ENCODE measurements at places on chromosomes 7 and 10.

DNA sequence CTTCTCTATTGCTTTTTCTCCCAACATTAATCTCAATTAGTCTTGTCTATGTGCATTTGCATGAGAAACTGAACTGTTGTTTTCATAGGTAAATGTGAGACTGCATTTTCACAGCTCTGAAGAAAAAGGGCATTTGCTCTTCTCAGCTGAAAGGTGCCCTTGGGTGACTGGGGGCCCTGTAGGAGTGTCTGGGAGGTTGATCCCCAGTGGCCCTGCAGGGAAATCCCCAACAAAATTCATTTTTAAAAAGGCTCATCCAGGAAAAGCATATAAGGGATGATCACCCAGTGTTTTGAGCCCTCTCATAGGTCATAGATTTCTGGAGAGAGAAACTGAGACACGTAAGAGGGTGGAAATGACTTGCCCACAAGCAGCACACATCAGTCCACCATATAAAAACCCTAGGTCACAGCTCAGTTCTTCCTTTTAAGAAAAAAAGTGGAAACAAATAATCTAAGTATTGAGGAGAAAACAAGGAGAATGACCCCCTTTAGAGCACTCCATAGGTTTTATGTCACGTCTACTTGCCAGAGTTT is 190.3 kb upstream of the AHR start:
- DNase-seq: no peak

GRCh38 chr10:33655165-33655815 is 320.8 kb upstream of the NRP1 start:
- no peak for DNase-seq

- no peak for DNase-seq
Measured at GRCh38 chr10:133230044-133230361, at the start of gene UTF1. Gene UTF1, plus strand, starts transcription at chr10:133230217. Its CDS starts 72 bp downstream, at chr10:133230289.

GRCh38 chr7:21352540-21353387 is 75.1 kb upstream of the SP4 start:
- DNase-seq: no peak

DNA sequence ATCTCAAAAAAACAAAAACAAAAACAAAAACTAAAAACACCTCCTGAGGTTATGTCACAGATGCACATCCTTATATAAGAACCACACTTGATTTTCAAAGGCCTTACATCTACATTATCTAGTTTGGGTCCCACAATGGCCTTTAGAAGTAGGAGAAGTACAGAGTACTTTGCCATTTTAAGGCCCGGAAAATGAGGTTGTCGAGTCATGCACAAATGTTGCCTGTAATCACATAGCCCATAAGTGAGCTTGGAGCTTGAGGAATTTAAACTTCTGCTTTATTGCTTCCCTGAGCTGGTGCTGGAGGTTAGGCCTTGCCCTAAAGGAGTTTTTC is 9.7 kb upstream of the MKRN1 start:
- no peak for DNase-seq

- no peak for DNase-seq
Measured at GRCh38 chr7:158602905-158603772, 15.5 kb upstream of the PTPRN2 start.

GRCh38 chr7:139679731-139680594 is 97.8 kb downstream of the HIPK2 start:
- DNase-seq: no peak

GRCh38 chr7:12889391-12889790 is 202.0 kb downstream of the ARL4A start:
- DNase-seq: no peak

DNA sequence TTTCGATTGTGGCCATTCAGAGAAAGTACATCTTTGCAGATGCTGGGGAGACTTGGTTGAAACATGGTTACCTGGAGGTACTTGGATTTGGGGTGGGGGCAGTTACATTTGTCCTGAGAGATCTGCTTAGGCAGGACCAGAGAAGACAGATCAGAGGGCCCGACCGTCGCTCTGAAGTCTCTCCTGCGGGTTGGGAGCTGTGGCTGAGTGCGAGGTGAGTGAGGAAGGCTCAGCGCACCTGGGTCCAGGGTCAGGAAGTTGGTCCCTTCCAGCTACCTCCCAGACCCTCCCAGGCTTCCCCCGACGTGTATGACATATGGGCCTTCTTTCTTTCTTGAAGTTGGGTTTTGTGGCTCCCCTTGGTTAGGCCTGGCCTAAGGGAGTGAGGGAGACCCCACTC is 56.3 kb downstream of the LHPP start:
- DNase-seq: no peak

DNA sequence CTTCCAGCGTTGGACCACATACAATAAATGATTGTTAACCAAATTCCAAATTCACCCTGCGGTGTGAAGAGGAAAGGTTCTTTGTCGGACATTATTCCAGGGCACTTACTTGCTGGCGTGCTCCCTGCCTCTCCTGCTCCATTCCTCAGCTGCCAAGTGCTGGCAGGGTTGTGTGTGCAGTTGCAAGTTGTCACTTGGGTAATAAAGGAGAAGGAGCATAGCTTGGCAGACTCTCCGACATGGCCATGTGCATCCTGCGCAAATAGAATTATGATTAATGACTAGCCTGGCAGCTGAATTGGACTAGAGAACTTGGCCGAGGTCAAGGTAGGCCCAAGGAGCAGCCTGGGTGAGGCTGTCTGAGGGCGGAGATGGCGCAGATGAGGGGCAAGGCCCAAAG is 92.3 kb upstream of the ELMO1 start:
- no peak for DNase-seq

DNA sequence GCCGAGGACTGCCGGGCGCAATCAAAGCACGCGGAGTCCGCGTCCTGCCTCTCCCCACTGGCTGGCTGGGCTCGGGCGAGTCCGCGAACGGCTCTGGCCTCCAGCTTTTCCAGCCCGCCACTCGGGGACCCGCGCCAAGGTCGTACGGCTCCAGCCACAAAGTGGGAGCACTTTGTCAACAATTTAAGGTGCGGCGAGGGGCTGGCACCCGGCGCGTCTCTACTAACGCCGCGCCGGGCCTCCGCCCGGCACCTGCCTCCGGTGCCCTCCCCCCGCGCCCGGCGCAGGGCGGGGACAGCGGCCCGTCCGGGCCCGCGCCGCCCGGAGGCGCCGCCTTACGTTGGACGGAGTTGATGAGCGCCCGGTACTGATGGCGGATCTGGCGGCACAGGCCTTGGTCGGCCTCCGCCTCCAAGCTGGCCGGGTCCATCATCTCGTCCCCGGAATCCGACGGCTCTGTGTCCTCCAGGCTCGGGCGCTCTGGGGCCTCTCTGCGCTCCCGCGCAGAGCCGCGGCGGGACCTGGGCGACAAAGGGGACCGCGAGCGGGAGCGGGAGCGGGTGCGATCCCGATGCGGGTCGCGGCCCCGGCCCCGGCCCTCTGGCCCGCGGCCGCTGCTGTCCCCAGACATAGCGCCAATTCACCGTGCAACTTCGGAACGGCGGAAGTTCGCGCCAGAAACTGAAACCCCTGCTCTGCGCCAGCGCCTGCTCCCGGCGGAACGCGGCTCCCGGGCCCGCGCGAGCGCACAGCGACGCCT is at the start of gene NSMCE4A:
Gene NSMCE4A, minus strand, starts transcription at position 683 of the 760 bp plus-strand sequence. Its CDS starts 52 bp downstream, at position 631.
- peak; percentile 47 for DNase-seq

DNA sequence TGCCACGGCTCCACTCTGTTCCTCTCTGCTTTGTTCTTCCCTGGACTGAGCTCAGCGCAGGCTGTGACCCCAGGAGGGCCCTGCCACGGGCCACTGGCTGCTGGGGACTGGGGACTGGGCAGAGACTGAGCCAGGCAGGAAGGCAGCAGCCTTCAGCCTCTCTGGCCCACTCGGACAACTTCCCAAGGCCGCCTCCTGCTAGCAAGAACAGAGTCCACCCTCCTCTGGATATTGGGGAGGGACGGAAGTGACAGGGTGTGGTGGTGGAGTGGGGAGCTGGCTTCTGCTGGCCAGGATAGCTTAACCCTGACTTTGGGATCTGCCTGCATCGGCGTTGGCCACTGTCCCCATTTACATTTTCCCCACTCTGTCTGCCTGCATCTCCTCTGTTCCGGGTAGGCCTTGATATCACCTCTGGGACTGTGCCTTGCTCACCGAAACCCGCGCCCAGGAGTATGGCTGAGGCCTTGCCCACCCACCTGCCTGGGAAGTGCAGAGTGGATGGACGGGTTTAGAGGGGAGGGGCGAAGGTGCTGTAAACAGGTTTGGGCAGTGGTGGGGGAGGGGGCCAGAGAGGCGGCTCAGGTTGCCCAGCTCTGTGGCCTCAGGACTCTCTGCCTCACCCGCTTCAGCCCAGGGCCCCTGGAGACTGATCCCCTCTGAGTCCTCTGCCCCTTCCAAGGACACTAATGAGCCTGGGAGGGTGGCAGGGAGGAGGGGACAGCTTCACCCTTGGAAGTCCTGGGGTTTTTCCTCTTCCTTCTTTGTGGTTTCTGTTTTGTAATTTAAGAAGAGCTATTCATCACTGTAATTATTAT is 1.2 kb downstream of the CLDN4 start:
- DNase-seq: no peak

- no peak for DNase-seq
Measured at GRCh38 chr10:89923661-89924060, 222.3 kb downstream of the KIF20B start.

DNA sequence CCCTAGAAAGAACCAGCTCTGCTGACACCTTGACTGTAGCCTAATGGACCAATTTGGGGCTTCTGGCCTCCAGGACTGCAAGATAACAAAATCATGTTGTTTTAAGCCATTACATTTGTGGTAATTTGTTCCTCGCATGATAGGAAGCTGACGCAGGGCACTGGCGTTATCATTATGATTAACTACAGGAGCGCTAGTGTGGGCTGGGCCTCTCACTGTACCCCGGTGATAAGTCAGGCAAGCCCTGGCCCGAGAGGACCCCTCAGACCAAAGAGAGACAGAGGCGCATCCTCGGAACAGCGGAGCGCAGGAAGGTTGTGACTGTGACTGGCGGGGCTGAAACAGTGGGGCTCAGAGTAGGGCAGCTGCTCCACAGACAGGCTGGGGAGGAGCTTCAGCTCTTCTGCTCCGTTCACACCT is 150.3 kb upstream of the CHST15 start:
- DNase-seq: no peak

- DNase-seq: no peak
Measured at GRCh38 chr7:121195874-121196273, 132.9 kb upstream of the WNT16 start.

DNA sequence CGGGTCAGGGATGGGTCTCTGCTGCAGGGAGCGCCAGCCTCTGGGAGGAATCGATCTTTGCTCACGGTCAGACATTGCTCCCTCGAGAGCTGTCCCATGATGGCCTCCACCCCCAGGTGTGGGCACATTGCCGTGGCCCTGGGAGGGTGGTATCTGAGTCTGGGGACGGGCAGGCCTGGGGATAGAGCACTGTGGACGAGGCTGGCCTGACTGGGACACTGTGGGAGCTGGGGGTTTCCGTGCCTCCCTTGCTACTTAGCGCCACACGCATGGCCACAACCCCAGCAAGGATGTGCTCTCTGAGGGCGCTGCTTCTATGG is 55.7 kb downstream of the JAKMIP3 start:
- DNase-seq: no peak

DNA sequence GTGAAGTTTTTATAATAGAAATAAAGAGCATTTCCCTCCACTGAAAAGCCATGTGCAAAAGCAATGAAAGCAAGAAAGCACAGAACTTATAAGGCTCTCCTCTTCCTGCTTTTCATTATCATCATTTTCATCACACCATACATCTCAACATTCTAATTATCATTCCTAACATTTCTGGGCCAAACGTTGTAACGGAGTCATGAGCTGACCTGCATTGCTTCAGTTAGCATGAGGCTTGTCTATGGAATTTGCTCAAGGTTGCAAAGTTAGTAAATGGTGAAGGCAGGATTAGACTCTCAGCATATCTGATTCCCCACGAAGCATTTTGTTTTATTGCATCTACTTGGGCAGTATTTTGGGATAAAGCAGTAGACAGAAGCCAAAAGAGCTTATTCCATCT is 11.4 kb downstream of the SCIN start:
- DNase-seq: no peak

GRCh38 chr10:8060704-8061121 is 6.2 kb downstream of the GATA3 start:
- no peak for DNase-seq

DNA sequence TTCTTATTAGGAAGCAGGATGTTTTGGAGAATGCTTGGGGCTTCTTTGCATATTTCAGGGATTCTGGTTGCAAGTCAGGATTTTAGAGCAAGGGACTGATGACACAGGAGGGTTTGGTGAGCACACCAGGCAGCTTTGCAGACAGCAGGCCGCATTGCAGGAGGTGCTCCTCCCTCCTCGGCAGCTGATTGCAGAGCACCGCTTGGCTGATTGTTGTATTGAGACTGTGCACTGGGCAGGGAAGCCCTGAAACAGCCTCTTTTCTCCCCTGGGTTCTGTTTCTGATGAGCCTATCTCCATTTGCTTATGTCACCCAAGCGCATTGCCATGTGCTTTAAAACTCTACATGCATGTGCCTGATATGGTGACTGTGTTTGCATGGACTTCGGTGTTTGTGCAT is 769.6 kb downstream of the GRID1 start:
- no peak for DNase-seq

GRCh38 chr7:112211348-112211907 is 4.9 kb downstream of the ZNF277 start:
- DNase-seq: no peak

- no peak for DNase-seq
Measured at GRCh38 chr10:86443936-86444335, 77.3 kb upstream of the GRID1 start.

Measured in T-helper 9 cell (primary cell).